T follicular helper cell (primary cell): ENCODE measurements at places on chromosomes 3 and 15.

DNA sequence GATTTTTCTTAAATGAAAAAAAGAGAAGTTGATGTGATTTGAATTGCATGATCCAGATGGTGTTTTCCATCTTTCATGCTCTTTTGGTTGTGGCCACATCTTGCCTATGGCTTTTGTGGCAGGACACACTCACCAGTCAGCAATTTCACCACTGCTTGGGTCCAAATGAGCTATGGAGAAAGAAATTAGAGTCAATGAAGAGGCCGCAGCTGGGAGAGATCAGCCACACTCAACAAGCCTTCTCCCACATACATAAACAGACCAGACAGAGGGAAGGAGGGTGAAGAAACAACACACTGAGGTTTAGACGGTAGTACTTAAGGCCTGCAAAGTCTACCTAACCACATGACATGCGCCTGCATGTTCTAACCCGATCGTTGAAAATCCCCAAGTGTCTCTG lies 110.7 kb upstream of the CDIN1 start:
- DNase-seq = no peak

DNA sequence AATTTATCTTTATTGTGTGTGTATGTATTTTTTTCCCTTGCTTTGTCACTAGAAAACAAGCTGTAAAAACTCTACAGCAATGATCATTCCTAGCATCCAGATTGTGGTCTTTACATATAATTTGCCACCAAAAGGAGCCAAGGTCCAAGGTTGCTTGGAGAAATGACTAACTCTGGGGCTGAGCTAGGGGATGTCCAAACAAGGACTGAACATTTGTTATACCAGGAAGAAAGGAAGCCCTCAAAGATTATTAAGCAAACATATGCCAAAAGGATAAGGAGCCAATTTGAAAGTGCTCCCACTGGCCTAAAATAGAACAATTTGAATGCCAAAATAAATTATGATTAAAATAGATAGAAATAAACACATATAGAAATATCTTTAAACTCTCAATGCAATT lies 293.3 kb downstream of the ZIC1 start:
- no peak for DNase-seq

- DNase-seq = no peak
These were observed 53.5 kb downstream of the MSL2 start for GRCh38 chr3:136142592-136142991.

DNA sequence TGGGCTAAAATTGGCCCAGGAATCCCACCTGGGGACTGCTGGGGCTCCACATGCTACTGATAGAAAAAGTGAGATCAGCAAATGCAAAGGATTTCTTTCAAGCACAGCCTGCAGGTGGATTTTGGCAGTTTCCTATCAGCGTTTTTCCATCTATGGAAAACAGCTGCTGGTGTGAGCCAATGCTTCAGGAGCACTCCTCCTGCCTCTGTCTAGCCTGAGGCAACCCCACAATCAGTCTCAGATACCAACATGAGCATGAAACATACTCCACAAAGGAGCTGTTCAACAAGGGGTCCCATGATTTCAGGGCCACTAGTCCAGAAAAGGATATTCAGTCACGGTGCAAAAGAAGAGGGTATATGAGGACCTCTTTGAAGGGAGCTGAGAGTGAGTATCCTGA lies 311.5 kb upstream of the THBS1 start:
- DNase-seq = no peak

DNA sequence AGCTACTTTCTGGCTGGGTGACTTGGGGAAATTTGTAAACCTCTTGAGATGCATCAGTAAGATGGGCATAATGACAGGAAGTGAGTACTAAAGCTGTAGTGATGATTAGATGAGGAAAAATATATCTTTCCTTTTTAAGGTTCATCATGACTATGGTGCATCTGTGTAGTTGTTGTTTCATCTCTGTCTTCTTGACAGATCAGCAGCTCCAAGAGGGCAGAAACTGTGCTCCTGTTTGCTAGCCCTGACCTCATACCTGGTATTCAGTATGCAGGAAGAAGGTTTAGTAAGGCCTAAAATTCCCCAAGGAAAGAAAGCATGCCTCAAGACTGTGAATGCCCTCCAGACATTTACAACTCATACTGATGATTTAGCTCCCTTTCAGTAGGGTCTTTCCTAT lies 82.5 kb upstream of the PSMD6 start:
- DNase-seq = no peak

DNA sequence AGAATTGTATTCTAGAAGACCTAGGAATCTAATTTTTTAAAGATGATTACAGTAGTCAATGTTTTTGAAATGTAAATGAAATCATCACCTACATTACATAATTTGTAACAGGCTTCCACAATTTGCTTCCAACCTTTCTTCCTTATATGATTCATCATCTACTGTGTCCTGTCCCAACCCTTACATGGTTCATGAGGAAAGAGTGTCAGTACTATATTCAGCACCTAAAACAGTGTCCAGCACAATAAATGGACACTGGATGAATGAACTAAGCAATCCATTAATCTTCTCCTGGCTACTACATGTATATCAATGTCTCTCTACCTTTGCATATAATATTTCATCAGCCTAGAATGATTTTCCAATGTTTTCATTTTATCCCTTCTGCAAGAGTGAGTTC lies 12.2 kb downstream of the FGF12 start:
- no peak for DNase-seq

GRCh38 chr3:134144694-134145093 lies 106.0 kb downstream of the RYK start:
- DNase-seq = no peak

GRCh38 chr15:48710952-48711495 lies 65.5 kb upstream of the FBN1 start:
- no peak for DNase-seq

GRCh38 chr3:32334675-32335074 lies 57.0 kb upstream of the CMTM7 start:
- peak; percentile 28 for DNase-seq

DNA sequence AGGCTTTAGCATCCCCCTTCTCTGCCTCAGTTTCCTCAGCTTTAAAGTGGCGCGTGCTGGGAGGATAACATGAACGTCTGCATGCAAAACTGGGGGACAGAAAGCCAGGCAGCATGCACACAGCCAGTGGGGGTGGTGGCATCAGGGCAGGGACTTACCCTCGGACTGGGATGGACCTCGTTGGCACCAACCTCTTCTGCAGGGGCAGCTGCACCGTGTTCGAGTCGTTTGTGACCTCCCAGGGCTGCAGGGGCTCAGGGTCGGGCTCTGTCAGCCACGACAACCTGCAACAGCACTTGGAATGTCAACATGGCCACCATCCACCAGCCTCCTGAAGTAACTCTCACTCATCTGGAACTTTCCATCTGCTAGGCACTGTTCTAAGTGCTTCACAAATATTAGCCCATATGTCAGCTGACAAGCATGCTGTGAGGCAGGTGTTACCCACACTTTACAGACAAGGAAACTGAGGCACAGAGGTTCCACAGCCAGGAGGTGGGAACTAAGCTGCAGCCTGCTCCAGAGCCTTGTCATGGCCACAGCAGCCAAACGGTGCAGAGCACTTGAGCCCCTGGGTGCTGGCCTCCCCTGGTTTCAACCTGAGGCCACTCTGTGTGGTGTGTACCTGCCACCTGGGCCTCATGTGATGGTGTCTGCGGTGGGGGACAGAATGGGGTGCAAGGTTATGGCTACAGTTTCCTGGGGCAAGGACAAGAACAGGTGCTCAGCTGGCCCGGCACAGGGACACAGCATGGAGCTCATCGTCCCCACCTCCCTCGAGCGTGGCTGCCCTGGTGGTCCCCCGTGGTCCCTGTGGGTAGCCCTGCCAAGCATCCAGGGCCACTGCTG lies 6.7 kb downstream of the C3orf22 start:
- DNase-seq = no peak

GRCh38 chr3:195709676-195710085 lies 11.1 kb upstream of the MUC20 start:
- DNase-seq = no peak

DNA sequence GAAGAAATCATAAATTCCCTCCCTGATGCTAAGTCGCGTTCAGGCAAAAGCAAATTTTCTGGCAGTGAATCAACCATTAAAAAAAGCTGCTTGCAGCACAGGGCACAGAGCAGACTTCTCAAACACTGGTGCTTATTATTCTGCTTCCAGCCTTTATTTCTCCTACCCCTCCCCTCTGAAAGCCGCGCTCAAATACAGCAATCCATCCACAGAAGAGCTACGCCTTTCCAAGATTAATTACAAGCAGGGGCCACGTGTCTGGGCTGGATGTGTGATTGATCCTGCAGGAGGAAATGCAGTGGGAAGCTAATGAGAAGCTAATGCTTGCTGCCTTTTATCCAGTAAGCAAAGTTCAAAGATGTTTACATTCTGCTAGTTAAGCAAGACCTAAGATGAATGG lies 134.9 kb upstream of the TOPAZ1 start:
- DNase-seq = no peak

- DNase-seq = peak; percentile 64
These were observed 496.1 kb downstream of the FOXP1 start for GRCh38 chr3:71087143-71088018.

GRCh38 chr15:41928100-41928499 lies 34.2 kb upstream of the SPTBN5 start:
- no peak for DNase-seq

GRCh38 chr15:88956906-88957305 lies 43.7 kb upstream of the MFGE8 start:
- DNase-seq = no peak

GRCh38 chr3:42052132-42052483 lies 39.0 kb upstream of the TRAK1 start:
- DNase-seq = no peak

DNA sequence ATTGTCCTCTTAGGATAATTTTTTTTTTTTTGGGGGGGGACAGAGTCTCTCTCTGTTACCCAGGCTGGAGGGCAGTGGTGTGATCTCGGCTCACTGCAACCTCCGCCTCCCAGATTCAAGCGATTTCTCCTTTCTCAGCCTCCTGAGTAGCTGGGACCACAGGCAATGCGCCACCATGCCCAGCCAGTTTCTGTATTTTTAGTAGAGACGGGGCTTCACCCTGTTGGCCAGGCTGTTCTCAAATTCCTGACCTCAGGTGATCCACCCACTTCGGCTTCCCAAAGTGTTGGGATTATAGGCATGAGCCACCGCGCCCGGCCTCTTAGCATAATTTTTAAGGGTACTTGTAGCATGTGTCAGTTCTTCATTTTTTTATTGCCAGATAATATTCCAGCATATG lies 122.6 kb downstream of the FNDC3B start:
- no peak for DNase-seq

- no peak for DNase-seq
These were observed 679.9 kb downstream of the NTRK3 start for GRCh38 chr15:87576486-87577176.

GRCh38 chr3:171149526-171150116 lies 123.1 kb upstream of the SLC2A2 start:
- DNase-seq = no peak

DNA sequence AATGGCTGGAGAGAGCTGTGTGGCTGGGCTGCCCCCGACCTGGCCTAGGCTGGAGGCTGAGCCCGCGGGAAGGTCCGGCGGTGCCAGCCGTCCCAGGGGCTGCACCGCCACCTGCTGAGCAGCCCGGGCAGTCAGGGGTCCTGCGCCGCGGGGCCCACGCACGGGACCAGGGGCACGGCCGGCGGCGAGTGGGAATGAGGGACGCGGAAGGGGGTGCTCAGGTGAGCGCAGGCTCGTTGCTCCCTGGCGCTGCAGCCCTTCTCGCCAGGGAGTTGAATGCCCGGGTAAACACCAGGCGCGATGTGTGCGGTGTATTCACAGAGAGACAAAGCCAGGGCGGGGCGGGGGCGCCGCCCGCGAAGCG lies 666 bp upstream of the SEMA3F start:
- no peak for DNase-seq

DNA sequence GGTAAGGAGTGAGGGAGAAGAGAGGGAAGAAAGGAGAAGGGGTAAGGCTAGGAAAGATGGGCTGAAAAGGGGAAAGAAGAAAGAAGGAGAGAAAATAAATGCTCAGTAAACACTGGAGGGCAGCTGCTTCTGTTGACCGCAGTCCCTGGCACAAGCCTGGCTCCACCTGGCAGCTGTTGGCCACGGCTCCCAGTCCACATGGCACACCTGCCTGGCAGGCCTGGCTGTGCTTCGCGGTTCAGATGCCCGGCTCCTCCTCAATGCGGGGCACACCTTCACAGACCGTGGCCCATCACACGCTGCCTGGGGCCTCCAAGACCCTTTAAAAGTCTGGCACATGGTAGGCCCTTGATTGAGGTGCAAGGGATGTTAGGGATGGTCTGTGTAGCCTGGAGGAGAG lies 516.8 kb upstream of the PROK2 start:
- DNase-seq = no peak

GRCh38 chr3:89000886-89001285 lies 106.5 kb upstream of the EPHA3 start:
- no peak for DNase-seq

DNA sequence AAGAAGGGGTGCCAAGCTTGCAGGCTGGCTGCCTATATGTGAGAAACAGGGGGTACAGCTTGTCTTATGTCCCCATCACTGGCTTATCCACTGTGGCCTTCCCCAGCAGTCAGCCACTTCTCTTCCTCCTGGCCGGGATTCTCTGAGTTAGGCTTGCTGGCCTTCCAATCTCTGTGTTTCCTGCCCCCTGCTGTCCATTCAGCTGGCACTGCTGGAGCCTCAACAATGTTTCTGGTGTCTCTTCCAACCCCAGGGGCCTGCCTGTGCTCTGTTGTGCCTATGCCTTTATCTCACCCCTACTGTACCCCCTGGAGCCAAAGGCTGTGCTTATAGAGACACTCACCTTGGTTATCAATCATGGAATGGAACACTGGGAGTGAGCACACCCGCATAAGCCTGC lies 36.5 kb downstream of the ANAPC13 start:
- DNase-seq = no peak

DNA sequence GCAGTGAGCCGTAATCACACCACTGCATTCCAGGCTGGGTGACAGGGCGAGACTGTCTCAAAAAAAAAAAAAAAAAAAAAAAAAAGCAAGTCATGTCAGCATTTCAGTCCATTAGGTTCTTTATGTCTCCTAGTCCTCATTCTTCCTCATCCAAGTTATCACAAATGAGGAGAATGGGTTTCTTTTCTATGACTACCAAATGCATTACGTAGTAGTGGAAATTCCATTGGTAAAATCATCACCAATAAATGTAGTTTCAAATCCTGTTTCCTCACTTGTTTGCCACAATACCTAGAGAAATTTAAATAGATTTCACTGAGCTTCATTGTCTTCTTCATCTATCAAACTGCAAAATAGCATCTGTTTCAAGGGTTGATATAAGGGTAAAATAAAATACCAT lies 317.6 kb upstream of the MME start:
- DNase-seq = no peak

- no peak for DNase-seq
These were observed 29.0 kb downstream of the CPOX start for GRCh38 chr3:98564282-98565005.

- DNase-seq = no peak
These were observed 98.1 kb downstream of the TMCC1 start for GRCh38 chr3:129795186-129796010.

DNA sequence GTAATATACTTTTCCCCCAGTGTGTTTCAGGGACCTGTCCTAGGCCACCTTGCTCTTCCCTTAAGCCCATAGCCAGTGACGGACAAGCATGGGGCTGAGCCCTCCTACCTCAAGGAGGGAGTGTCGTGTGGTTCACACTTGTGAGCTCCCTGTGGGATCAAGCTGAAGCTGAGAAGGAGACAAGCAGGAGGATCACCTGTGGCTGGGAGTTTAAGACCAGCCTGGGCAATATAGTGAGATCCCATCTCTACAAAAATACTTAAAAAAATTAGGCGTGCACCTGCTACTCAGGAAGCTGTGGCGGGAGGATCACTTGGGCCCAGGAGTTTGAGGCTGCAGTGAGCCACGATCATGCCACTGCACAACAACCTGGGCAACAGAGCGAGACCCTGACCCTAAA lies 76.7 kb upstream of the RPL35A start:
- DNase-seq = no peak
